NCI-H1694 treated with DMSO at 0.1 percent for 48 hours (cell line): ENCODE measurements at places on chromosomes 11 and 22.

DNA sequence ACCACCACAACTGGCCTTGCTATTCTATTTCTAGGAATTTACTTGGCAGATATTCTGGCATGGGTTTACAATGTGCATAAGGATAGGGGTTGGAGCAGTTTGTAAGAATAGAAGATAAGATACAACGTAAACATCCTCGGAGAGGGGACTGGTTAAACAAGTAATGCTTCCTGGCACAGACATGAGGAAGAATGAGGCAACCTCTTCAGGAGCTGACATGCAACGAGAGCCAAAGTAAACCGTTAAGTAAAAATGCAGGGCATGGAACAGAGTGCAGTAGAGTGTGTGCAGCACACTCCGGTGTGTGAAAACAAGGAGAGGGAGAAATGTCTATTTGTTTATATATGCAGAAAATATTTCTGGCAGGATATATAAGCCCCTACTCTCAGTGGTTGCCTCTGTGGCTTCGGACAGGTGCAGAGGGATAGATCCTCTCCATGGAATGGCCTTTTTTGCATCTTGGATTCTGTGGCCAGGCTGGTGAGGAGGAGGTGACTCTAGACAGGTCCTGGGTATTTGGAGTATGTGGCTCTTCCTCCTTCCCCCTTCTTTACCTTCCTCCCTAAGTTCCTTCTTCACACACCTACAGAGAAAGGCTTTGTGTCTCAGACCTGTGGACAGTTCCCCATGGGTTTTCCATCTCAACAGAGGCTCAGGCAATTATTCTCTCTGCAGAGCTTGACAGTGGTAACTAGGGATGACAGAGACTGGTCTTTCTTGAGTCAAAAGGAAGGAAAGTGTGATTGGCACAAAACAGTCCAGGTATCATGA lies 2.5 kb downstream of the RAB36 start:
- DNase-seq, result no peak

DNA sequence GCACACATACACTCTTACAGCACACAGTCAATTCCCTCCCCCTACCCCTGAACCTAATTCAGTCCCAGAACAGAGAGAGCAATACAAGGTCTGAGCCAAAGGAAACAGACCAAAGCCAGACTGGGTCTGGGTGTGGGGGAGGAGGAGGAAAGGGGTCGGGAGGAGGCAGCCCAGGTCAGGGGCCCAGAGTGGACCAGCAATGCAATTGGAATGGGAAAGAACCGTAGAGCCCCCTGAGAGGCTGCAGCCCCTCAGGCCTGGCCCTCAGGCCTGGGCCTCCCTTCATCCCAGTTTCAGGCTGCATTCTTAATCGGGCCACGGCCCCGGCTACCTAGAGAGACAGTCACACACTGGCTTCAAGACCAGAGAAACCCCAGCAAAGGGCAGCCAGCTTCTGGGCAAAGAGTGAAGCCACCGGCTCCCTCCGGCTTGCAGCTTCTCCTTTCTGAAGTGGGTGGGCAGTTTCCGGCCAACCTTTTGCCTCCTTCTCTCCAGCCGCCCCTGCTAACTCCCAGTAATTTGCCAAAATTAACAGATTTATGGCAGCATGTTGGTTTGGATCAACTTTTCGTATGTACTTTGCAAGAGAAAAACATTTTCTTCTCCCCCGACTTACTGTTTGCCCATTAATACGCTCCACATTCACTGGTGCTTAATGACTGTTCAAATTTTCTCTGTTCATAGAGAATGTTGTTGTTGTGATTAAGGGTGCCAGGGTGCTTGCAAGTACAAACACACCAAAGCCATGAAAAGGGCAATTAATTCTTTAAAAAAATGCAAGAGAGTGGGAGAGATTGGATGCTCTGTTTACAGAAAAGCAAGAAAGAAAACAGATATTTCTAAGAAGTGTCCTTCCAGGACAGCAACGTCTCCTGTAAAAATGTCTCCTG lies 488.3 kb downstream of the MN1 start:
- DNase-seq, result no peak

- no peak for DNase-seq
Observed at GRCh38 chr11:3984896-3985295, 109.7 kb upstream of the RRM1 start.

GRCh38 chr11:6099577-6099976 lies 7.9 kb upstream of the OR56B4 start:
- no peak for DNase-seq

- no peak for DNase-seq
Observed at GRCh38 chr22:40855979-40856512, 393 bp downstream of the ST13 start.
